GM12878 (cell line): ENCODE measurements at places on chromosomes 7 and 10. TPM values are rescaled to one million over a fixed set of nuclear protein-coding genes. Genes with fewer than 3 reads are reported as not detected.

GRCh38 chr7:99036546-99037111 is 107.3 kb downstream of the SMURF1 start:
- no peak for DNase-seq

GPR26 gene
- polyA plus RNA-seq, result not detected in 2 replicates

ZMYND11 gene
- 11.7 and 12.1 TPM in 2 replicates for polyA plus RNA-seq

TMEM213 gene
- not detected in 2 replicates for polyA plus RNA-seq

GRCh38 chr7:93427107-93427506 is 147.4 kb downstream of the CALCR start:
- no peak for DNase-seq

SLC26A5 gene
- 0.07 TPM in 1 of 2 replicates, not detected in the other for polyA plus RNA-seq

GOT1 gene
- 67.5 and 74.3 TPM in 2 replicates for polyA plus RNA-seq

GRCh38 chr10:56317603-56318002 is 43.5 kb downstream of the ZWINT start:
- DNase-seq, result no peak

CCDC3 gene
- polyA plus RNA-seq, result not detected in 2 replicates

- DNase-seq, result no peak
Observed at GRCh38 chr7:133959505-133959904, 167.6 kb upstream of the LRGUK start.

PPRC1 gene
- 37.1 and 39.6 TPM in 2 replicates for polyA plus RNA-seq

GRCh38 chr10:79304479-79305087 is 42.7 kb upstream of the PPIF start:
- no peak for DNase-seq

DNA sequence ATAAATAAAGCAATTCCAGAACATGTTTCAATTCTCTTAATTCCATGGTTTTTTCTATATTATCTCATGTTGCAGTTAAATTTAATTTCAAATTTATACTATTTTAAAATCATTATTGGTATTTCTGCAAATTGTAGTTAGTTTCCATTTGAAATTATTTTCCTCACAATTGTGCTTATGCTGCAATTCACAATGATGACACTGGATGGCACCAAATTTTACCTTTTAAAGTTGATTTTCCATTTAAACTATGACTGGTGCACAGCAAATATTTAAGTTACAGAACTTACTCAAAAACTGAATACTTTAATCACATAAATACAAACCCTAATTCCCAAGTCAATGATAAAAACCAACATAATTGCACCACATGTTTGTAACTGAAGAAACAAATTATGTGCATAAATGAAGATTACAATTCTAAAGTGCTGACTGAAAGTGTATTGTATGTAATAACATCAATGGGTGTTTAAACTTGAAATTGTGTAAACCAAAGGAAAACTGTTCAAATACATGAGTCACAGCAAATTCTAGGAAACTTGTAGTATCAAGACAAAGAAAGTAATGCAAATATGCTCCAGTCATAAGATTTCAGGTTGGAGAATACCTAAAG is 75.3 kb upstream of the AASS start:
- no peak for DNase-seq

GRCh38 chr10:804191-804781 is 114.8 kb upstream of the DIP2C start:
- no peak for DNase-seq

DNA sequence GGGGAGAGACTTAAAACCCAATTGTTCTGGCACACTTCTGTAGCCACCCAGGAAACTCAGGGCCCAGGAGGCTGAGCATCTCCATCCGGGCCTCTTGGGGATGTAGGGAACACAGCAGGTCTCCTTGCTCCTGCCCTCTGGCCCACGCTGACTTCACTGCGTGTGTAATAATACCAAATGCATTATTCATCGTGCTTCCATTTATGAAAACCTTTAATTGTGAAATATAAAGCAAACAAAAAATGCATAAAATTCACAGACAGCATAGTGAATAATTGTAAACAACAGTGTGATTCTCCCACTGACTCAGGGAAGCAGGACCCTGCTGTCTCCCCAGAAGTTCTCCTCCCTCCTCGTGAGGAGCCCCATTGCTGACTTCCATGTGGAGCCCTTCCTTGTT is 70.3 kb upstream of the SHH start:
- no peak for DNase-seq

DNA sequence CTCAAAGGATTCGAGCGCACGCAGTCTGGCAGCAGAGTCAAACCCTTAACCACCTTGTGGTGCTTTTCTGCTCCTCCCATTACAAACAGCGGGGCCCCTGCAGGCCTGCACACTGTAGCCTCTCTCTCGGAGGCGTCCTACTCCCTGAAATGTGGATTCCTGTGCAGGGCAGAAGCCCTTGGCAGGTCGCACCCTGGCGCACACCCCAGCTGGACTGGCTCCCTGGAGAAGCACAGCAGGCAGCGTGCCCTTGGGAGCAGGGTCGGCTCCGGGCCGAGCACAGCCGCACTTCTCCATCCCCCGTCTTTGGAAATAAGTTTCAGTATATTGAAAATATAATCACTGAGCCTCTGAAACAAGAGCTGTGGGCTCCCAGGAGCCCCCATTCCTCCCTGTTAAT is 144.1 kb downstream of the C10orf105 start:
- DNase-seq, result no peak

GIMAP6 gene
- 22.8 and 24.9 TPM in 2 replicates for polyA plus RNA-seq

PDZD7 gene
- polyA plus RNA-seq, result not detected in 2 replicates

DNA sequence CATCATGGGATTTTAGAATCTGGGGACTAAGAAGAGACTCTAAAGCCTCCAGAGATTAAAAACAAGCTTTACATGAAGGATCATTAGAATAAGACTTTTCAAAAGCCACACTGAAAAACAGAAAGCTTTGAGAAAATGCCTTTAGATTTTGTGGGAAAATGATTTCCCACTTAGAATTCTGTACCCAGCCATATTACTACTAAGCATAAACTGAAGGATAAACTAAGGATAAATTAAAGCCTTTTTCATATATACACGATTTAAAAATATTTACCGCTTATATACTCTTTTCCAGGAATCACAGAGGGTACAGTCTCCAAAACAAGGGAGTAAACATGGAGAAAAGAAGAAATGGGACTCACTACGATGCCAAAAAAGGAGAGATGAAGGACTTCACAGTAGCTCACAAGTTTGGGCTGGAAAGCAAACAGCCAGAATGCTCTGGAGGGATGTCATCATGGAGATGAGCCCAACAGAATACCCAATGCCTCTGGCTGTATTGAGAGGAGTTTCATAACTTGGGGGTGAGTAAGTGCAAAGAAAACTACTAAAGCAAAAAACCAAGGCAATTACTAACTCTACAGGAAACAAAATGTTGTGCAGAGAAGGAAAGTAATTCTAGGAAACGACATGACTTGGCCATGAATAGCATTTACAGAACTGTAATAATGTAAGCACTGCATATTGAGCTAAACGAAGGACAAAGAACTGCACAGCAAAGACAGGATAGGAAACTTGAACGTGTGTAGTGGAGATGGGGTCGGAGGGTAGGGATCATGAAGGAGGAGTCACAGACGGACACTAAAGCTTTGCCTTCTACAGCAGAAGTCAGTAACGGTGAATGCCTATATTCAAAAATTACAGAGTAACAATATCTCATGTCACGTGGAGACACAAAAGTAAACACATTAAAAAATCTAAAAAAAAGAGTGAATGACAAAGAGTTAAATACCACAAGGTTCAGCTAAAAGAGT is 61.4 kb upstream of the ASAH2 start:
- no peak for DNase-seq

DNA sequence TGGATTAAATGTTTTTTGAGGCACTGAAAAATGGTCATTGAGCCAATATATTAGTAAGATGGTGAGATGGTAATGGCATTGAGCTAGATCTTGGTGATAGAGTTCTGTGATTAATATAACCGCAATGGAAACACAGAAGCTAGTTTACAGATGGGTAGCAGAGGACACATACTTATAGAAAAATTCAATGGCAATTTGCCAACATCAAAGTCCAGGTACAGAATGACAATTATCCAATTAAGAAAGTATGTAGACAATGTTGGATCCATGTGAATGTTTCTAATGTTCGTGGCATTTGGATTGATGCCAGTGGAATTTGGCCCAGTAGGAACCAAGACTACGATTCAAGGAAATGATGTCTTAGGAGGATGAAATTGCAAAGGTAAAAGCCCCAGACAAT is 187.8 kb downstream of the GNAT3 start:
- DNase-seq, result no peak

VTI1A gene
- polyA plus RNA-seq, result 32.0 and 38.5 TPM in 2 replicates

DNA sequence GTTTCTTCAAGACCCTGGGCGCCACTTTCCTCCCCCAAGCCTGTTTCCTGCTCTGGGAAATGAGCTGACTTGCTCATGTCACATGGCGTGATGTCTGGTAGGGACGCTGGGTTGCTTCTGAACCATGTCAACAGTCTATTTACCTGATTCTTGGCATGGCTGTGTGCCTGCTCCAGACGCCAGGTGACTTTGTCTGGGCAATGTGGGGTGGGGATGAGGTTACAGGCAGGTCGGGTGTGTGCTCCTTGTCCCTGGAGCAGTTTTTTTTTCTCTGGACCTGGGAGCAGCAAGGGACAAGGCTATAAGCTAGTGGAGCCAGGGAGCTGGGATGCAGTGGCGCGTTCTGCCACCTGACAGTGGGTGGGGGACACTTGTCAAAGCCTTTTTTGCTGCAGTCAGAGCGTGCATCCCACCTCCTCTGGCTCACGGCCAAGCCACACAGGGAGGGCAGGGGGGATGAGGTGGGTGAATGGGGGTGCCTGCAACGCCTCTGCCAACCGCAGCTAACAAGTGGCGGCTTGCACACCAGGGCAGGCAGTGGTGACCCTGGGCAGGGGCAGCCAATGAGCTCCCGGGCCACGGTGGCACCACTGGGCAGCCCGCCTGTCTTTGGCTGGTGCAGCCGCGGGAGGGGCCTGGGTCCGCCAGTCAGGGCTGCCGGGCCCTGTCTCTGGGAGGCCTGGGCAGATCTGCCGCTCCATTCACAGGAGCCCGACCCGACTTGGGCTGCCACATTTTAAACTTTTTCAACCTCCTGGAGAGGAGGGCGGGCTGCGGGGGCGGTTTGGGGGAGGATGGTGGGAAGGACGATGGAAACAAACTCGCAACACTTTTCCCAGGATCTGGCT is 22.9 kb downstream of the DNAJB12 start:
- DNase-seq, result peak; percentile 96

OR2A7 gene
- 0.71 and 0.72 TPM in 2 replicates for polyA plus RNA-seq

DNA sequence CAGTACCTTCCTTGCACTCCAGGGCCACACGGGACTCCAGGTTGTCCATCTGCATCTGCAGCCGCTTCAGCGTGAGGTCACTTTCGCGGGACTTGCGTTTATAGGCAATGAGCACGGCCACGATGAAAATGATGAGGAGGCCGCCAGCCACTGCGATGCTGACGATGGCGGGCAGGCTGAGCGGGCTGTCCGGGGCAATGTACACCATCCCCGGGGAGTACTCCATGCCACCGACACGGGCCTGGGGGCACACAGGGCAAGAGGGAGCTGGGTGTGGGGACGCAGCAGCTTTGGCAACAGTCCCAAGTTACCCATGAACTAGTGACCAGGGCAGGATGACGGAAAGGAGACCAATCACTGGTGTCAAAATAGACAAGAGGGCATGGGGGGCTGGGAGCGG is 396.6 kb downstream of the PLXNA4 start:
- DNase-seq, result no peak

- DNase-seq, result no peak
Observed at GRCh38 chr10:102775201-102775934, 31.6 kb downstream of the WBP1L start.

EBLN1 gene
- not detected in 2 replicates for polyA plus RNA-seq

- DNase-seq, result no peak
Observed at GRCh38 chr10:78798976-78799730, 269.6 kb upstream of the ZMIZ1 start.

DNA sequence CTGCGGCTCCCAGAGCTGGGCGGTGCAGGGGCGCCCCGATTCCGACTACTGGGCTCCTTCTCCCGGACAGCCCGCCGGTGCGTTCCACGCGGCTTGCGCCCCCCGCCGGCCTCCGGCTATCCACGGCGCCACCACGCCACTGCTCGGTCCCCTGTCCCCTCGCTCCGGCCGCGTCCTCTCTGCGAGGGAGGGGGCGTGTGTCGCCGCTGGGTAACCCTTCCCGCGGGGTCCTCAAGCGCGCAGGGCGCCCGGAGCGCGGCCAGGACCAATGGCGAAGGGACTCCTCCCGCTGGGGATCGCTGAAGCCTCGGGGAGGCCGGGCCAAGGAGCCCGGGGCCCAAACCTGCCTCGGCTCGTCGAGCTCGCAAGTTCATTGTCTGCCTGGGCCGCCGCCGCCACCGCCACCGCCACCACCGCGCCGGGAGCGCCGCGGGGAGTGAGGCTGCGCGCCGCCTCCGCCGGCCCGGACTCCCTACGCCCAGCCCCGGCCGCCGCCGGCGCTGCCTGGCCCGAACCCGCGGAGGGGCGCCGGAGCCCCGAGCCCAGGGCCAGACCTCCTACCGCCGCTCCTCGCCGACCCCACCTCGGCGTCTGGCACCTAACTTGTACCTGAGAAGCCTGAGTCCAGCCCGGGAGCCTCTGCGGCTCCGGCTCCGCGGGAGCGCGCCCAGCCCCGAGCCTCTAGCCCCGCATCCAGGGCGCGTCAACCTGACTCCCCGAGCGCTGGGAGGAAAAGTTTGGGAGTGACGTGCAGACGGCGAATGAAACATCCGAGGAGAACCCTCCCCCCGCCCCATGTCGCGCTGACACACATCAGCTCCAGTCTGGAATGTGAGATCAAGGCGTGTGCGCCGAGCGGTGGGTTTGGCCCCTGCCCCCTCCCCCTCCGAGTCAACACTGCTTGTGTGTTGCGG is at the start of gene CHST15:
TSS of gene CHST15 (minus strand) at position 739 of the 914 bp plus-strand sequence. CDS start 47,386 bp downstream, outside the sequence.
- no peak for DNase-seq

BAMBI gene
- polyA plus RNA-seq, result 0.06 and 0.14 TPM in 2 replicates

TEX36 gene
- not detected in 2 replicates for polyA plus RNA-seq

GRCh38 chr7:159040912-159041711 is 103.6 kb downstream of the VIPR2 start:
- no peak for DNase-seq

GNAT3 gene
- polyA plus RNA-seq, result 5.4 and 7.0 TPM in 2 replicates
